ENCODE measurements at places on chromosomes 3 and 15. TPM values are rescaled to one million over a fixed set of nuclear protein-coding genes. Genes with fewer than 3 reads are reported as not detected.

Gene ISLR
- total RNA-seq: 24.0 TPM

Gene COL6A5
- 4.5 TPM for total RNA-seq

Gene SH2D7
- not detected for total RNA-seq

Gene CKMT1A
- 0.80 TPM for total RNA-seq

Gene PIERCE2
- 2.7 TPM for total RNA-seq

DNA sequence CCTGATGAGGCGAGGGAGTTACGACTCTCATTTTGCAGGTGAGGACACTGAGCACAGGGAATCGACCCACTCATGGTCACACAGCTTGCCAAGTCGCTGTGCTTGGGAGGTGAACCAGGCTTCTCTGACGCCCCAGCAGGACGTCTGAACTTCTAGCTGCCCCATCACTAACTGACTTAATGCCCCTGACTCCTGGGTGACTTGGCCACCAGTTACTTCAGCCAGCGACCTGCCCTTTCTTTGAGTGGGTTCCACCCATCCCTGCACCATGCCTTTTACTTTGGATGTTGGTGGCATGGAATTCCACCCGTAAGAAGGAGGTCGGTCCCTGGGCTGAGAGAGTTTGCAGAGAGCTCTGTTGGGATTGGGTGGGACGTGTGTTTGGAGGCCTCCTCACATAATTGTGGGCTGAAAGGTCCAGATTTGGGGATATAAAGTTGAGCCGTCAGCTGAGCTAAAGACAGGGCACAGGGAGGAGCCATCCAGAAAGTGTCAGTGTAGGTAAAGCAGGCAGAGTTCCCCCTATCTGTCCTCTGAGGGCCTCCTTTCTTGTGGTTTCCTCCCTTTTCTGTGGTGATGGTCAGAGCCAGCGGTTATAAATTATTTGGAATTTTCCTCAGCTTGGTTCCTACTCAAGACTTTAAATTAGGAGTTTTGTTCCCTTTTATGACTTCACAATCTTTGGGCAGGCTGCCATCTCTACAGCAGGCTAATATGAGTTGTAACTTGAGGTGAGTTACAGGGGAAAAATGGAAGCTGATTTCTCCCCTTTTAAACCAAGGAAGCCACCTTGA is 55.0 kb downstream of the FLNB start:
- peaks cover 16% of the 10 kb centered on the region for H3K4me1 ChIP-seq
- no peak for DNase-seq
- no peaks in the 10 kb centered on the region for H3K27me3 ChIP-seq
- no peaks in the 10 kb centered on the region for H3K36me3 ChIP-seq
- H3K4me3 ChIP-seq: no peak overlapping the region

- no peaks in the 10 kb centered on the region for H3K27me3 ChIP-seq
- H3K36me3 ChIP-seq: no peaks in the 10 kb centered on the region
- no peaks in the 10 kb centered on the region for H3K4me1 ChIP-seq
- DNase-seq: no peak
- H3K27ac ChIP-seq: no peak overlapping the region
These were observed 330.4 kb upstream of the ICE2 start for GRCh38 chr15:60809375-60809774.

- H3K4me3 ChIP-seq: no peak overlapping the region
- H3K27me3 ChIP-seq: no peaks in the 10 kb centered on the region
- no peak overlapping the region for H3K27ac ChIP-seq
- no peaks in the 10 kb centered on the region for H3K4me1 ChIP-seq
- peaks cover 11% of the 10 kb centered on the region for H3K36me3 ChIP-seq
- no peak for DNase-seq
These were observed 12.9 kb downstream of the OPA1 start for GRCh38 chr3:193605876-193606275.

GRCh38 chr3:153617463-153617862 is 455.4 kb downstream of the RAP2B start:
- no peaks in the 10 kb centered on the region for H3K36me3 ChIP-seq
- no peak overlapping the region for H3K4me3 ChIP-seq
- H3K4me1 ChIP-seq: no peaks in the 10 kb centered on the region
- DNase-seq: no peak

GRCh38 chr3:187706971-187707370 is 4.6 kb upstream of the RTP2 start:
- H3K27ac ChIP-seq: no peak overlapping the region
- no peaks in the 10 kb centered on the region for H3K36me3 ChIP-seq
- H3K27me3 ChIP-seq: no peaks in the 10 kb centered on the region
- H3K4me3 ChIP-seq: no peak overlapping the region
- peak; percentile 73 for DNase-seq

GRCh38 chr15:64634576-64635498 is 140.6 kb downstream of the RBPMS2 start:
- no peaks in the 10 kb centered on the region for H3K36me3 ChIP-seq
- H3K4me3 ChIP-seq: no peak overlapping the region
- H3K27ac ChIP-seq: peak overlapping the region; percentile 63
- H3K27me3 ChIP-seq: no peaks in the 10 kb centered on the region

DNA sequence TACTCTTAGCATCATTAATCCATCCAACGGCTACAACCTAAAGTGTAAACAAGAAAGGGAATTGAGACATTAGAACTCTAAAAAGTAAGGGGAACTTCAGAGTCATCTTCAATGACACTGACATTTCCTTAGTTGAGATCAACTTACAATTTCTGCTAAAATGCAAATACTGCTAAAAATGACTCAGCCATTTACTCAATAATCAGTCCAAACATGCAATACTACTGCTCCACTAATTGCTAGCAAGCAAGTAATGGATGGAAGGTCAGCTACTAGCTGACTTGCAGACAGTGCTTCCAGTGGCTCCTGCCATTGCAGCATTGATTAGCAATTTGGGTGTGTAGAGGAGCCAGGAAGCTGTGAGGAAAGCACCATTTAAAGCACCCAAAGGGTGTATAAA is 28.4 kb downstream of the CD200R1L start:
- no peak overlapping the region for H3K4me3 ChIP-seq
- H3K4me1 ChIP-seq: peaks cover 2% of the 10 kb centered on the region
- H3K27ac ChIP-seq: no peak overlapping the region
- no peak for DNase-seq
- H3K27me3 ChIP-seq: no peaks in the 10 kb centered on the region
- no peaks in the 10 kb centered on the region for H3K36me3 ChIP-seq

DNA sequence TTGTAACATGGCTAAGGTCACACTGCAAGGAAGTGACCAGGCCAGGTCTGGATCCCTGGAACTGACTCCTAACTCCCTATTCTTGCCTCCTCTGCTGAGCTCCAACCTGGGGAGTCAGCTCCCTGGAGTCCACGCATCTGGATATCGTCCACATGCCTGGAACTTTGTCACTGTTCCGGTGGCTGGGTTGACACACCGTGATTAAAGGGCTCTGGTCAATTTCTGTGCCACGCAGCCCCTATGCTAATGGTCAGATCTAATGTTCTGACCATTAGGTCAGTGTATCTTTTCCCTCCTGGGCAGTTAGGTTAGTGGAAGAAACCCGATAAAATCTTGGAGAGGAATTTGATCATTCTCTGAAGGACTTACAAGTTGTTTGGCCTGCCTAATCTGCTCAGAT is 1.6 kb upstream of the TPM1 start:
- H3K4me1 ChIP-seq: peaks cover 20% of the 10 kb centered on the region
- no peak overlapping the region for H3K27ac ChIP-seq
- no peak for DNase-seq

DNA sequence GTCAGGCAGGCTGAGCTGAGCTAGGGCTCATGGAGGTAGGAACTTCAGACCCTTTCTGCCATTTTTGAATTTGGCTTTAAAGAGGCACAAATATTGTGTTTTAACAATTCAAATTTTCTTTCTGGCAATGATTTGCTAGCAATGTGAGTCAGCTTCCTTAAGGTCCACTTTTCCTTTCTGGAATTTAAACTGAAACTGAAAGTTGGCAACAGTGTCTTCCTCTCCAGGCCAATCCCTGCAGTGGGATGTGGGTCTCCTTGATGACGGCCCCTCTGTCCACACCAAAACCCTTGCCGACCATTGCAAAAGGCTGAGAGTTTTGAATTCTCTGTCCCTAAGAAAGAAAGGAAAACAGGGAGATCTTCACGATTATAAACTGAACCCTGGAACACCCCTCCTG is 27.1 kb downstream of the RPSA start:
- H3K27ac ChIP-seq: peak overlapping the region; percentile 56
- H3K36me3 ChIP-seq: no peaks in the 10 kb centered on the region
- no peak overlapping the region for H3K4me3 ChIP-seq
- no peak for DNase-seq
- H3K27me3 ChIP-seq: no peaks in the 10 kb centered on the region

- DNase-seq: no peak
- no peaks in the 10 kb centered on the region for H3K27me3 ChIP-seq
- H3K4me3 ChIP-seq: no peak overlapping the region
- H3K36me3 ChIP-seq: no peaks in the 10 kb centered on the region
- H3K27ac ChIP-seq: no peak overlapping the region
- H3K4me1 ChIP-seq: no peaks in the 10 kb centered on the region
These were observed 35.0 kb upstream of the TJP1 start for GRCh38 chr15:29857221-29857789.

- H3K27ac ChIP-seq: peak overlapping the region; percentile 75
- H3K36me3 ChIP-seq: no peaks in the 10 kb centered on the region
- DNase-seq: no peak
These were observed 77.0 kb downstream of the BBX start for GRCh38 chr3:107599772-107600145.

DNA sequence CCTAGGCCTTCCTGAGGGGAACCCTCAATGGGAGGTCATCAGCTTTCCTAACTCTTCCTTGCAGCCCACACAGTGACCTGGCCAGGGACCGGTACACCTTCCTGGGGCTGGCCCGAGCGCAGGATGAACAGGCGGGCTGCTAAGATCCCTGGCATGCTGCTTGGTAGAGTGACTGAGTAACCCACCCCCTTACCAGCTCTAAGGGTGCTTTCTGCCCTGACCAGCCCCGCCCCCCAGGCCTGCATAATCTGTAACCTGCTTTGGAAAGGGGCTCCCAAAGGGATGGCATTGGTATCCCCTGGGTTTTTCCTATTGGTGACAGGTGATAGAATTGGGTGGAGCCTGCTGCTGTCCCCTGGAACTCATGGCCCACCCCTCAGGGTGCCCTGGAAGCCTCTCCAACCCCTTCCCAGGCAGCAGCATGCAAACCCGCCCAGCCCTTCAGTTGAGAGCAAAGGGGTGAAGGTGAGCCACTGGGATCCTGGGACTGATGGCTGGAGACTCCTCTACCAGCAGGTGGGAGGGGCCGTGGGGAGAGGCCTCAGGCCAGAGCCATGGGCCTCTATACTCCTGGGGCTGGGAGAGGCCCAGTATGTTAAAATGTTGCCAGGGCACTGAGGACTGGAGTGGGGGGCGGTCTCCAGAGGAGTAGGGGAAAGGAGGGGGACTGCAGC is 11.1 kb upstream of the KIF7 start:
- H3K27ac ChIP-seq: peak overlapping the region; percentile 84
- H3K4me1 ChIP-seq: peaks cover 21% of the 10 kb centered on the region
- peak overlapping the region; percentile 57 for H3K4me3 ChIP-seq
- no peaks in the 10 kb centered on the region for H3K36me3 ChIP-seq
- H3K27me3 ChIP-seq: no peaks in the 10 kb centered on the region
- DNase-seq: no peak

DNA sequence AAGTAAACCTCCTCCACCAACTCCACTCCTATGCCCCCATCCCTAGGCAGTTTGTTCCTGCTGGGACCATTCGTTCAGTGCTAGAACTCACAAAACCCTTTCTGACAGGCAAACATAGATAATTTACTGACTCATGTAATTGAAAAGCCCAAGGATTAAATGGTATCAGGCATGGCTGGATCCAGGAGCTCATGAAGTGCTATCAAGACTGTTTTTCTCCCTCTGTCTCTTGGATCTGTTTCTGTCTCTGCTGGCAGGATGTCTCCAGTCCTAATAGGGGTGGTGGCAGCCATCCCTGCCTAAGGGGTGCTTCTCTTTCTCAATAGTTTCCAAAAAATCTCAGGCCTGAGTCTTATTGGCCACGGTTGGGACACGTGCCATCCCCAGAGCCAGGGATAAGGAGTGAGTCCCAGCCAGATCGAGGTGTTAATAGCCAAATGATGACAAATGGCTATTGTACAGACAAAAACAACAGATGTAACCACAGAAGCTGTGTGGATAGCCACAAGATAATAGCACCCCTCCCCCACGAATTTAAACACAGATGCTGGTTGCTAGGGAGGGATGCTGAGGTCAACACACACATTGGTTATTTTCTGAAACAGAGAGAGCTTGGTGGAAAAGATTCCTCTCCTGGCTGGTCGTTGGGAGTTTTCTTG is 168.6 kb downstream of the SHQ1 start:
- no peaks in the 10 kb centered on the region for H3K4me1 ChIP-seq
- H3K36me3 ChIP-seq: no peaks in the 10 kb centered on the region
- H3K27ac ChIP-seq: no peak overlapping the region

DNA sequence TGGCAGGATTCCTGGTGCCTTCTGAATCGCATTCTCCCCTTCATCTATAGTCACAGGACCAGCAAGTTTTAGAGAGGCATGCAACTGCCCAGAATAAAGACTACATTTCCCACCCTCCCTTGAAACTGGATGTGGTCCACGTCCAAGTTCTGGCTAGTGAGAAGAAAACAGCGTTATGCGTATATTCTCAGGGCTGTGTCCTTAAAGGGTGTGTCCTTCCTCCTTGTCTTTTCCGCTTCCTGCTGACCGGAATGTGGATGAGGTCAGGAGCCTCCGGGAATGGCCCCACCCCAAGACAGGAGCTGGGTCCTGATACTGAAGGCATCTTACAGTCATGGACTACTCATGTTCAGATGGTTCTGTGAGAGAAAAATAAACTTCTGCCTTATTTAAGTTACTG is 20.2 kb downstream of the CHST2 start:
- H3K4me3 ChIP-seq: no peak overlapping the region
- peaks cover 4% of the 10 kb centered on the region for H3K4me1 ChIP-seq
- no peaks in the 10 kb centered on the region for H3K27me3 ChIP-seq

DNA sequence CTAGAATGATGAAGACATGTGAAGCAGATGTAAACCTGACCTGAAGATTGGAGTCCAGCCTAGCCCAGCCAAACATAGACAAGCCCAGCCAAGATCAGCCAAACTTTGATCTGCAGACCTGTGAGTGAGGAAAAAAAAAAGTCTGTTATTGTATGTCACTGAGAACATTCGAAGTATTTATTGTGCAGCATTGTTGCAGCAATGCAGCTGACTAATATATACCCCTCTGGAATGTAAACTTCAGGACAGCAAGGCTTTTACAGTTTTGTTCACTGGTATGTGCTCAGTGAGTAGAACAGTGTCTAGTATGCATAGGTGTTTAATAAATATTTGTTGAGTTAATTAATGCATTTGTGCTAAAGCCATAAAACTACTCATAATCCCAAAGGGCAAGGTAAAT is 23.4 kb downstream of the TMEM202 start:
- no peaks in the 10 kb centered on the region for H3K36me3 ChIP-seq
- no peak overlapping the region for H3K27ac ChIP-seq
- H3K27me3 ChIP-seq: no peaks in the 10 kb centered on the region
- H3K4me3 ChIP-seq: no peak overlapping the region
- DNase-seq: no peak
- H3K4me1 ChIP-seq: no peaks in the 10 kb centered on the region

DNA sequence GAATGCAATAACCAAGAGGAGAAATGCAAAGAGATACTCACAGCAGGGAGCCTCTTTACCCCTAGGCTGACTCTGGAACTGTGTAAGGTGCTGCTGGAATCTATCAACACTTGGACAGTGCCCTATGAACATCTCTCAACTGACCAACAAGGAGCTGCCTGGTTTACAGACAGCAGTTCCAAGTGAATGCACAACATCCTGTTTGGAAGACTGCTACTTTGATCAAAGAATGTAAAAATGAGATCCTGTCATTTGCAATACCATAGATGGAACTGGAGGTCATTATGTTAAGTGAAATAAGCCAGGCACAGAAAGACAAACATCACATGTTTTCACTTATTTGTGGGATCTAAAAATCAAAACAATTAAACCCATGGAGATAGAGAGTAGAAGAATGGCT is 136.3 kb downstream of the IMPG2 start:
- no peaks in the 10 kb centered on the region for H3K4me1 ChIP-seq
- DNase-seq: no peak
- no peaks in the 10 kb centered on the region for H3K36me3 ChIP-seq
- H3K27me3 ChIP-seq: no peaks in the 10 kb centered on the region

Measured in lower lobe of right lung (tissue), 2 donors.